ENCODE measurements at places on chromosomes 2 and 18.
A peak's percentile ranks its signal among the peaks of the same experiment; 100 is the strongest.

DNA sequence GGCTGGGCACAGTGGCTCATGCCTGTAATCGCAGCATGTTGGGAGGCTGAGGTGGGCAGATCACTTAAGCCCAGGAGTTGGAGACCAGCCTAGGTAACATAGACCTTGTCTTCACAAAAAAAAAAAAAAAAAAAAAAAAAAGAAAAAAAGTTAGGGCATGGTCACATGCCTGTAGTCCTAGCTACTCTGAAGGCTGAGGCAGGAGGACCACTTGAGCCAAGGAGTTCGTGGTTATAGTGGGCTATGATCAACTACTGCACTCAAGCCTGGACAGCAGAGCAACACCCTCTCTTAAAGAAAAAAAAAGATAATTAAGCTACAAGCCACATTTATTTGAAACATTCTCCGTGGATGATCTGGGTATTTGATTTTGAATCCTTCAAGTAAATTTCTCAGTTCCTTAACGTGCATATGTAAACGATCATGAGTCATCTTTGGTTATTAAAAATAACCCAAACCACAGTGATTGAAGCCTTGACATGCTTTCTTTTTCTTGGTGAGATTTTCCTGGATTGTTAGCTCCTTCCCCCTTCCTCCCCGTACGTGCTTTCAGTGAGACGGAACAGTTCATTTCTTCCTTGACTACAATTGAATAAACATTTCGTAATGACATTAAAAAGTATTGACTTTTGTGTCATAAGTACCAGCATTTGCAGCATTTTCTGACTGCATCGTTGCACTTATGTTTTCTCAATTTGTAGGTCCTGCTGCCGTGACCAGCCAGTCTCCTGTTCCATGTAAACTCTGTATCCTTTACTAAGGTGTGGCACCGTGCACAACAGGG lies 20.3 kb downstream of the RMC1 start:
- DNase-seq = no peak

GRCh38 chr2:121888189-121888557 lies 132.7 kb downstream of the TSN start:
- DNase-seq = peak; percentile 35

DNA sequence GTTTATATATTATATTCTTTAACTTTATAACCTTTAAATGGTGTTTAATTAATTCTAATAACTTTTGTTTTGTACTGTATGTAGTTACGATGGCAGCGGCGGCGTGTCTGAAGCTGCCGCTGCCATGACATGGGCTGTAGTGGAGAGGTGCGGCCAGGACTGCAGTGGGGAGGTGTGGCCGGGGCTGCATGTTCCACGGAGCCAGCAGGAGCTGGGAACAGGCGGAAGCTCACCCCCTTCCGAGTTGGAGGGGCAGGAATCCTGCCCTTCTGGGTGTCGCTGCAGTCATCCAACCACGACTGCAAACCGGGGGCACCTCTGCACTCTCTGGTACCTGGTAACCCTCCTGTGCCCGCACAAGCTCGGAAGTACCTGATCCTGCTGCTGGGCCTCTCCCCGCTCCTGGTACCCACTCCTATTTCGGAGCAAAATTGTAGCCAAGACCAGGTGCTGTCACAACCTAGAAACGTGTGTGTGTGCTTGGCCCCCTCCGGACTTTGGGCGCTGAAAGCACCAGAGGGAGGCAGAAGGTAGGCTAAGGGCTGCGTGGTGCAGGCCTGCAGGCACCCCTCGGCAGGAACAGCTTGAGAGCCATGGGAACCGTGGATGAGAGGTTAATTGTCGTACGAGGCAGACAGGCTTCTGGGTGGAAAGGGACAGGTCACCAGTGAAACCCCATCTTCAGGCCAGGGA lies 1329.7 kb upstream of the SLC39A10 start:
- no peak for DNase-seq

- DNase-seq = no peak
Observed at GRCh38 chr18:13890761-13891361, 24.5 kb downstream of the MC2R start.

GRCh38 chr18:9796935-9797549 lies 88.7 kb upstream of the TXNDC2 start:
- no peak for DNase-seq
